ENCODE measurements at places on chromosomes 13 and 19. TPM values are rescaled to one million over a fixed set of nuclear protein-coding genes. Genes with fewer than 3 reads are reported as not detected.

C19orf85 gene
- not detected for total RNA-seq

IGSF23 gene
- total RNA-seq = 0.17 TPM

FCAR gene
- total RNA-seq = not detected

SSC5D gene
- 14.4 TPM for total RNA-seq

PALM3 gene
- 0.99 TPM for total RNA-seq

ZGLP1 gene
- total RNA-seq = 0.29 TPM

PCDH9 gene
- total RNA-seq = 2.5 TPM

PDE4C gene
- 0.87 TPM for total RNA-seq

NRTN gene
- total RNA-seq = 0.50 TPM

BABAM1 gene
- total RNA-seq = 97.9 TPM

DCUN1D2 gene
- total RNA-seq = 9.4 TPM

ZNF665 gene
- 4.8 TPM for total RNA-seq

ADGRL1 gene
- total RNA-seq = 2.0 TPM

CLEC11A gene
- total RNA-seq = 64.9 TPM

ATP4A gene
- total RNA-seq = not detected

NANOS3 gene
- 0.66 TPM for total RNA-seq

FREM2 gene
- total RNA-seq = not detected

F10 gene
- 33.4 TPM for total RNA-seq

PGLYRP2 gene
- total RNA-seq = not detected

LINGO3 gene
- not detected for total RNA-seq
